Stromal cell of bone marrow (primary cell): ENCODE measurements at places on chromosomes 1 and 21.

DNA sequence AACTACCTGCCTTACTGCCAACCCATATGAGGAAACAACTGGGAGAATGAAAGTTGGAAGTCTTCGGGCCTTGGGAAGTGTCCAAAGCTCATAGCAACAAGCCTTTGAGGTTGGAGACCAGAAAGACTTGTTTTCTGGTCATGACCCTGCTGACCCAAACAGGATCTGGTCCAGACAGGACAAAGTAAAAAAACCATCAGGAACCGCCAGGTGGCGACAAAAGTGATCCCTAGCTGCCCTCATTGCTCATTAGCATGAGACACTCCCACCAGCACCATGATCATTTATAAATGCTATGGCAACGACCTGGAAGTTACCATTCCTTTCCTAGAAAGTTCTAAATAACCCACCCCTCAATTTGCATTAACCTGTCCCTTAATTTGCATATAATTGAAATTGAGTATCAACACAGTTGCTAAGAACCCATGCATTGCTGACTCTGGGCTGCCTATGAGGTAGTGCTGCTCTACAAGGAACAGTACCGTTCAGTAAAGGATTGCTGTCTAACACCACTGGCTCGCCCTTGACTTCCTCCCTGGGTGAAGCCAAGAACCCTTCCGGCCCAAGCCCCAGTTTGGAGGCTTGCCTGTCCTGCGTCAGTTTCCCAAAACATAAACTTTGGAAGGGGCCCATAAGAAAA lies 89.0 kb downstream of the URB2 start:
- no peak for DNase-seq

DNA sequence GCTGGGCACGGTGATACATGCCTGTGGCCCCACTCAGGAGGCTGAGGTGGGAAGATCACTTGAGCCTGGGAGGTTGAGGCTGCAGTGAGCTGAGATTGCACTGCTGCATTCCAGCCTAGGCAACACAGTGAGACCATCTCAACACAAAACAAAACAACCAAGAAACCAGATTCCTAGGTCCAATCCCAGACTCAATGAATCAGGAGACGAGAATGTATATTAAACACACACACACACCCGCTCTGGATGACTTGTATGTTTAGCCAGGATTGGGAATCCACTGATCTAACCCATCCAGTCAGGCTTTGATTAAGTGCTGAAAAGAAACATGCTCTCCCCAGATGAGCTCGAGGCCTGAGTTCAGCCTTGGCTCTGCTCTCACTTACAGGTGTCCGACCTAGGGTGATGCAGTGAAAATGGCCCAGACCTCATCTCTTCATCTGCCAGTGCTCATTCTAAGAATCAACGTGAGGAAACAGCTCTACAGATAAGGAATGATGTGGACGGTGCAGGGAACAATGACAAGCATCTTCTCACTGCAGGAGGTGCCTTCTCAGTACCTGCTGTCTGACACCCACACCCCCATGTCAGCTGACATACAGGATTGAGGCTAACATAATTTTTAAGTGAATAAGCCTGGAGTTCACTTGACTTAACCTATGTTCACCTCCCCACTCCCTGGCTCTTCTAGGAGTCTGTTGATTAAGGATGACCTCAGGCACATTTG lies 15.3 kb upstream of the SRSF4 start:
- DNase-seq: peak; percentile 57

GRCh38 chr1:20105856-20106255 lies 13.5 kb downstream of the PLA2G2D start:
- DNase-seq: no peak

DNA sequence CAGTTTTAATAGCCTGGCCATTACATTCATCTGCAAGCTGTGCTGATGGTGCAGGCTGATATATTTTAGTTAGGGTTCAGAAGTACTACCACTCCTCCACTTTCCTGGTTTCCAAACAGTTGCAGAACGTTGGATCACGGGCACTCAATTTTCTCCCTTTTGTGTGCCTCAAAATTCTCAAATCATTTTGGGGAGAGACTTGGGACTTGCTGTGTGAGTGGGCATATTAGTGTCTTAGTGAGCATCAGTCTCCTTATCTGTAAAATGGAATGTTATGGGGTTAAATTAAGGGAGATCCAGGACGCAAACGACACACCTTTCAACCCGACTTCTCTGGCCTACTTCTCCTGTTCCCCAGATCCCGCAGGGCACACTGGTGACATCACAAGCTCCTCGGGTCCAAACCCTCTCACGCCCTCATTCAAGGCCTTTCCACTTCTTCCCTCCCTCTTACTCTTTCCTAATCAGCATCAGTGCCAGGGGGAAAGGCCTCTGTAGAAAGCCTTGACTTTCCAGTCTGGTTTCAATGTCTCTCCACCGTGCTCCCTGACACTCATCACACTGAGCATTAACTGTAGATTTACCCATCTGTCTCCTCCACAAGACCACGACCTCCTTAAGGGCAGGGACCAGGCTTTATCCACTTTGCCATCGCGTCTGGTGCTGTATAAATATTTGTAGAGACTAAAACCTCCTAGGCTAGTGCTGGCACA lies 1.2 kb downstream of the PIGP start:
- peak; percentile 80 for DNase-seq

DNA sequence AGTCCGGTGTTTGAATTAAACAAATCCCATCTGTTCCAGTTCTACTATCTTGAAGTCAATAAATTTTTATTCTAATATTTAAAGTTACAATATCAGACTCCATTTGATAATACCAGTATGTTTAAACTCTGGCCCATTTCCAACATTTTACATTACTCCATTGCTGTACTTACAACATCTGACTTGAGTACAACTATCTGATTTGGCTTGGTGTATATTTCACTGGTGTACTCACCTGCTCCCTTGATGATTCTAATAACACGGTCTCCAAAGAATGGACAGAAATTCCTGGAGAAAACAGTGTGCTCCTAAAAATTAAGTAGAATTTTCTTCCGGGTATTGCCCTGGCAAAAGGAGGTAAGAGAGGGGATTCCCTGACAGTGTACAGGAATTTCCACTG lies 680.5 kb upstream of the ADAMTS5 start:
- no peak for DNase-seq

DNA sequence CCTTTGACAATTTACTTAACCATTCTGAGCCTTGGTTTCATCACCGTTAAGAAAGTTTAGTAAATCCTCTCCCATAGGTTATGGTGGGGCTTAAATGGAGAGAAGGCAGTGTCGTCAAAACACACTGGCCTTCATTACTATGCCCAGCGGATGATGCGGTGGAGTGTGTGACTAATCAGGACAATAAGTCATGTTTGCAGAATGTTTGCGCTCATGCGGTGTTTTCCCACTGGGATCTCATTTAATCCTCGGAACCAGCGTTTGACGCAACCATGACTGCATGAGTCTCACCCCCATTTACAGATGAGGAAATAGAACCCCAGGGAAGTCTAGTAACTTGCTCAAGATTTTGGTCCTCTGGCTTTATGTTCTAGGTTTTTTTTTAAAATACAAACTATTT lies 17.5 kb downstream of the SLC26A9 start:
- DNase-seq: peak; percentile 96

DNA sequence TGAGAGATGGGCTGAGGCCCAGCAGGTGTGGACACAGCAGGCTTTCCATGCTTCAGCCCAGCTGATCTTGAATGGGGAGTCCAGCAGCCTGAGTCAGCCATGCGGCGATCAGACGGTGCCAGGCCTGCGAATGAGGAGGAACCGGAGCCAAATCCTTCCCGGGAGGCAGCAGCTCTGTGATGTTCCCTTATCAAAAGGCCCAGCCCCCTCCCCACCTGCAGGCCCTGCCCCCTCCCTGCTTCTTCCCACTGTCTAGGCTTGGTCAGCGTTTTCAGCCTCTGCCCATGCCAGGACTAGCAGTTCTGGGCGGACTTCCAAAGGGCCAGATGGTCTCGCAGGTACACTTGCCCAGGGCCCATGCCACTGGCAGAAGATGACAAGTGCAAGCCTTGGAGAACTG lies 253.8 kb downstream of the KAZN start:
- DNase-seq: no peak

GRCh38 chr1:107572674-107573211 lies 392.2 kb downstream of the VAV3 start:
- peak; percentile 89 for DNase-seq

DNA sequence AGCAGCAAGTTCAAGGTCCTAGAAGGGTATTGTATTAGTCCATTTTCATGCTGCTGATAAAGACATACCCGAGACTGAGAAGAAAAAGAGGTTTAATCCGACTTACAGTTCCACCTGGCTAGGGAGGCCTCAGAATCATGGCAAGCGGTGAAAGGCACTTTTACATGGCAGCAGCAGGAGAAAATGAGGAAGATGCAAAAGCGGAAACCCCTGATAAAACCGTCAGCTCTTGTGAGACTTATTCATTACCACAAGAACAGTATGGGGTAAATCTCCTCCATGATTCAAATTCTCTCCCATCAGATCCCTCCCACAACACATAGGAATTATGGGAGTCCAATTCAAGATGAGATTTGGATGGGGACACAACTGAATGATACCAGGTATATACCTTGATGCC lies 409.5 kb downstream of the NTNG1 start:
- DNase-seq: no peak

- DNase-seq: no peak
These were observed 26.2 kb downstream of the RLF start for GRCh38 chr1:40187399-40187798.

DNA sequence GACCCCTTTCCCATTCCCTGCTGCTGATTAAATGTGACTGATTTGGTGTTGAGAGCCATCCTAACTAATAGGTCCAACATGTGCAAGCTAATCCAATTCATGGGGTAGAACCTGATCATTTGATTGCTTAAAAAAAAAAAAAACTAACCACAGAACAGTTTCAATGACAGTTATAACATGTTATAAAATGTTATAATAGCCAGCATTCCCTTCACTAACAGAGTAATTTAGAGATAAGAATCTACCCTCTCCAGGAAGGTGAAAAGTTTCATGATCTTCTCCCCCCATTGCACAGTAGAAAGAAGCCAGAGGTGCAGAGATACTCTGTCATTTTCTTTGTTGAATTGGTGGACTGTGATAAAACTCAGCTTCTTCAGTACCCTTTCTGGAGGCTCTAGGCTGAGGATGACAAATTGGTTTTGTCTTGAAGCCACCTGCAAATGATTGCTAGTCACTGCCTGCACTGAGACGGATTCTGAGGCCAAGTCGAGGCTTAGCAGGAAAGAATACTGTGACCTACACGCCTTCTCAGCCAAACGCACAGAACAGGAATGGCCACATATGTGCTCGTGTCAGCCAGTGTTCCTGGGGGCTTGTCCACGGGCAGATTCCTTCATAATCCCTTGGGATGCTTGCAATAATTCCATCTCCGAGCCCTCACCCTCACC lies 215.7 kb upstream of the IRF2BP2 start:
- no peak for DNase-seq

GRCh38 chr1:100746542-100746932 lies 27.0 kb downstream of the VCAM1 start:
- DNase-seq: no peak
